ENCODE measurements at places on chromosomes 1 and 21.

- no peak for DNase-seq
Measured at GRCh38 chr21:45019076-45019886, 55.1 kb upstream of the ADARB1 start.

- DNase-seq, result no peak
Measured at GRCh38 chr1:167629681-167630567, at the start of gene RCSD1. RCSD1 (plus strand) TSS chr1:167630232; CDS start chr1:167630424, 192 bp downstream.

GRCh38 chr1:8844501-8845006 is 27.1 kb upstream of the RERE start:
- DNase-seq, result no peak

DNA sequence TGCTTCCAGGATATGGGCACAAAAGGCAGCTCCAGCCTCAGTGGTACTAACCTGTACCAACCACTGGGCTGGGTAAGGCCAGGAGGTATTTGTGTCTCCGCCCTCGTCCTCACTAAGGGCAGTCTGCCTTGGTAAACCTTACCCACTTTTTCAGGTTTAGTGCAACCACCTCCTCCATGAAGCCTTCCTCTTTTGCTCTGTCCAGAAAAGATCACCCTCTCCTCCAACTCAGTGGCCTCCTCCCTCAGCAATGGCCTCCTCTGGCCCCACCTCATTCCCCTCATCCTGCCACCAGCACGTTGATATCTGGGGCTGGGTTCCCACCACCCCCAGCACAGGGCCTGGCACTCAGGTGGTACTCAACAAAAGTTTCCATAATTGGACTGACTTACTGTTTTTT is 161.5 kb downstream of the GRIK3 start:
- no peak for DNase-seq

DNA sequence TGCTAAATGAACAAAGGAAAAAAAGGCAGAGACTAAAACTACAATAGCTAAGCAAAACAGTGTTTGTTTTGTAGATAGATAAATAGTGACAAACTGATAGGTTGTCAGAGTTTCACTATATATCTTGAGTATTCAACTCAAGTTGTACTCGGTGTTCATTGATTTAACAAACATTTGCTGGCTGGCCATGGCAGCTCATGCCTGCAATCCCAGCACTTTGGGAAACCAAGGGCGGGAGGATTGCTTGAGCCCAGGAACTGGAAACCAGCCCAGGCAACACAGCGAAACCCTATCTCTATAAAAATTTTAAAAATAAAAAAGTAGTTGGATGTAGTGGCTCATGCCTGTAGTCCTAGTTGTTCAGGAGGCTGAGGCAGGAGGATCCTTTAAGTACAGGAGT is 17.3 kb downstream of the C1orf185 start:
- DNase-seq, result no peak

GRCh38 chr1:152335399-152335798 is 10.4 kb upstream of the FLG start:
- no peak for DNase-seq

Measured in ACHN (cell line).